ENCODE measurements at places on chromosomes 3 and 15. TPM values are rescaled to one million over a fixed set of nuclear protein-coding genes. Genes with fewer than 3 reads are reported as not detected.

The ROPN1B gene
- not detected for total RNA-seq

The SEMA3B gene
- total RNA-seq: 0.70 TPM

The STRIT1 gene
- not detected for total RNA-seq

The ZIC4 gene
- not detected for total RNA-seq

GRCh38 chr3:116841003-116841735, 131.6 kb downstream of the TUSC7 start:
- no peak overlapping the region for H3K27ac ChIP-seq
- DNase-seq: no peak
- H3K4me3 ChIP-seq: no peak overlapping the region
- H3K27me3 ChIP-seq: no peaks in the 10 kb centered on the region

DNA sequence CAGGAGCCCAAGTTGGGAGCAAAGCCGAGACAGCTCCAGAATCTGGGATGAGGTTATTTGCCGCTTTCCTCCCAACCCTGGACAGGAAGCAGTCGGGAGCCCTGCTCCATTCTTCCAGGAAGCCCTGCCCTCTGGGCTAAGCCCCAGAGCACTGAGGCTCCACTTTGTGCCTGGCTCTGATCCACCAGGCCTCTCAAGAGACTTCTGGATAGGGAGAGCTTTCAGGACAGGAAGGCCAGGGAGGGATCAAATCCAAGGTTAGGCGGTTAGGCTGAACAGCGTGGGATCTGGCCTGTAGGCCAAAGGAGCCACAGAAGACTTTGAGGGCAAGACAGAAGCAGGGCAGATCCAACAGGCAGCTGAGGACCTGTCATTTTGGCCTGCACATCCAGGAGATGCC, 835 bp downstream of the STOML1 start:
- DNase-seq: no peak
- H3K27me3 ChIP-seq: no peaks in the 10 kb centered on the region
- peak overlapping the region; percentile 53 for H3K27ac ChIP-seq

The SPINK8 gene
- total RNA-seq: not detected

GRCh38 chr15:90201130-90201943, at the start of gene SEMA4B:
Gene SEMA4B (plus strand): TSS chr15:90201330. CDS start chr15:90201579, 249 bp downstream.
- H3K36me3 ChIP-seq: no peaks in the 10 kb centered on the region
- peak; percentile 81 for DNase-seq
- peaks cover 11% of the 10 kb centered on the region for H3K4me1 ChIP-seq
- H3K27me3 ChIP-seq: peaks cover 5% of the 10 kb centered on the region
- H3K4me3 ChIP-seq: peak within 1 kb of the TSS; percentile 76

The ARNT2 gene
- not detected for total RNA-seq

The ACAN gene
- total RNA-seq: not detected

The ASB14 gene
- not detected for total RNA-seq

GRCh38 chr15:67828278-67828968, 3.1 kb downstream of the SKOR1 start:
- peak overlapping the region; percentile 74 for H3K27ac ChIP-seq
- H3K4me3 ChIP-seq: no peak overlapping the region
- no peak for DNase-seq
- peaks cover 25% of the 10 kb centered on the region for H3K4me1 ChIP-seq
- peaks cover 78% of the 10 kb centered on the region for H3K27me3 ChIP-seq

DNA sequence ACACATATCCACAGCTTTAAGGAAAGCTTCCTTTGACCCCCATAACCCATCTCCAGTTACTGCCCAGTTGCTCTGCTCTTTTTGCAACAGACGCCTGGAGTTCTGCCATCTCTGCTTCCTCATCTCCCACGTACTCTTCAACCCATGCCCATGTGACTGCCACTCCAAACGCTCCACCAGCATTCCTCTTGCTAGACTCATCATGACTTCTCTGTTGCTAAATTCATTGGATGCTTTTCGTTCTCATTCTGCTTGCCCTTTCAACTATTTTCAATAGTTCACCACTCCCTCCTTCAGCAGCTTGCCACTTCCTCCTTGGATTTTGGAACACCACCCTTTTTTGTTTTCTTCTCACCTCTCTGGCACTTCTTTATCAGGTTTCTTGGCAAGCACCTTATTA, 2.7 kb upstream of the KNSTRN start:
- H3K4me3 ChIP-seq: no peak overlapping the region
- H3K27me3 ChIP-seq: peaks cover 5% of the 10 kb centered on the region
- peaks cover 19% of the 10 kb centered on the region for H3K4me1 ChIP-seq
- DNase-seq: no peak

DNA sequence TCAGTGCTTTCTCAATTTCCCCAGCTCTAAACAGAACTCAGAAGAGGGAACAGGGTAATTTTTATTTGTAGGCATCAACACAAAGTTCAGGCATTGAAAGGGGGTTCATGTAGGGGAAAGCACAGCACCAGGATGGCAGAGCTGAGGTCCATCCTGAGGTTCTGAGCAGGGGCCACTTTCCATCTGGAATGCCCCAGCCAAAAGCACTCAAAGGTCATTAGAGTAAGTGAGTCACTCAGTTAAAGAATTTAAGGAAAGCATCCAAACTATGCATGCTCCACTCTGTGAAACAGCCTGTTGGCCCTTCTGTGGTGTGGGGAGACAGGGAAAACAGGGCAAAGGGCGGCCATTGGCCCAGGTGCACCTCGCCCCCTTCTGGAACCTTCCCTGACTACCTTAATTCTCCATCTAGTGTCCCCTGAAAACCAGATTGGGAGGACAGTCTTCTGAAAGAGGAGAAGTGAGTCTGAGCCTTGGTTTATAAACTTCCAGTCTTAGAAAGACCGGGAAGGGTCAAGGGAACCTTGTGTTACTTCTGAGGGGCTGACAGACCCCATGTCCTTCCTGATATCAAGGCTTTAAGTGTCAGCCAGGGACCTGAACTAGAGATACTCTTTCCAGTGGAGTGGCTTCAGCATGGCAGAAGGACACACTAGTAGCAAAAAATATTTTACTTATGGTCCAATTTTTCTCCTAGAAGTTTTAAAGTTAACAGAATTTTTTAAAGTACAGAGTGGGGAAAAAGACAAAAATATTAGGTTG, 133.3 kb downstream of the MYLK start:
- no peak for DNase-seq
- H3K4me1 ChIP-seq: no peaks in the 10 kb centered on the region
- H3K27me3 ChIP-seq: peaks cover 25% of the 10 kb centered on the region
- H3K27ac ChIP-seq: no peak overlapping the region

GRCh38 chr3:123809597-123809996, 74.5 kb downstream of the MYLK start:
- H3K27ac ChIP-seq: no peak overlapping the region
- no peaks in the 10 kb centered on the region for H3K27me3 ChIP-seq
- H3K4me1 ChIP-seq: no peaks in the 10 kb centered on the region
- no peak overlapping the region for H3K4me3 ChIP-seq

- no peak for DNase-seq
- H3K27ac ChIP-seq: no peak overlapping the region
- no peaks in the 10 kb centered on the region for H3K36me3 ChIP-seq
- peak overlapping the region; percentile 60 for H3K4me3 ChIP-seq
- H3K4me1 ChIP-seq: peaks cover 17% of the 10 kb centered on the region
- peaks cover 35% of the 10 kb centered on the region for H3K27me3 ChIP-seq
Measured at GRCh38 chr15:67884009-67884408, 44.2 kb upstream of the RNU6-1 start.
